ENCODE measurements at places on chromosomes 13 and 19.

- no peak for DNase-seq
Measured at GRCh38 chr13:75226733-75227435, 255.1 kb downstream of the TBC1D4 start.

DNA sequence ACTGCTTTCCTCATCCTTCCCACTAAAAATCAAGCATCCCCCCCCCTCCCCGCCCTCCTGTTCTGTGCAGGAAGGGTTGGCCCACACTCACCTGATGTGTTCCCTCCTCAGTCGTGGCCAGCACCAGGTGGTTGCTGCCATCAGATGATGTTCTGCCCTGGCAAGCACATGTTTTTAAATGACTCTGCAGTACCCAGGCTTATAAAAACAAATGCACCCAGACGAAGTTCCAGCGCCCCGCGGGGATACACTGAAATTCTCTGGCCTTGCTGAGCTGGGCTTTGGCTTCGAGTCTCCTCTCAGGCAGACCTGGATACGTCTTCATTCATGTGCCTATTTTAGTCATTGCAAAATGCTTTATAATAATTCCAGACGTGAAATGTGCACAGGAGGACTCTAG, 316.3 kb downstream of the DLEU7 start:
- no peak for DNase-seq

DNA sequence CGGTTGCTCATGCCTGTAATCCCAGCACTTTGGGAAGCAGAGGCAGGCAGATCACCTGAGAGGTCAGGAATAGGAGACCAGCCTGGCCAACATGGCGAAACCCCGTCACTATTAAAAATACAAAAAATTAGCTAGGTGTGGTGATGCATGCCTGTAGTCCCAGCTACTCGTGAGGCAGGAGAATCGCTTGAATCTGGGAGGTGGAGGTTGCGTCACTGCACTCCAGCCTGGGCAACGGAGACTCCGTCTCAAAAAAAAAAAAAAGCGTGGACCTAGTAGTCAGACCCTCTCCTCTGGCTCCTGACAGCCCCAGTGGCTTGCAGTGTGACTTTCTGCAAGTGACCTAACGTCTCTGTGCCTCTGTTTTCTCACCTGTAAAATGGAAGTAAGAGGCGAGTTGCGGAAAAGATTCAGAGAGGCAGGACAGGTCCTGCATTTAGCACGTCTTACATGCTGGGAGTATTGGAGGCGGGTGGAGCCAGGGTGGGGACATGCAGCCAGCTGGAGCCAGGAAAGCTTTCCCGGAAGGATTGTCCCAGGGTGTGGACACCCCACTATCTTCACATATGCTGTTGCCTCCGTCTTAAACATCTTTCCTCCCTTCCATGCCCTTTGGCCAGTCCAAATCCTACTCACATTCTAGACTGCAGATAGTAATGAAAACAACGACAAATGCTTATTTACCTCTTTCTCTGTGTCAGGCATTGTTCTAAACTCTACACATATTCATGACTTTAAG, 2.9 kb downstream of the TUBB4A start:
- no peak for DNase-seq

DNA sequence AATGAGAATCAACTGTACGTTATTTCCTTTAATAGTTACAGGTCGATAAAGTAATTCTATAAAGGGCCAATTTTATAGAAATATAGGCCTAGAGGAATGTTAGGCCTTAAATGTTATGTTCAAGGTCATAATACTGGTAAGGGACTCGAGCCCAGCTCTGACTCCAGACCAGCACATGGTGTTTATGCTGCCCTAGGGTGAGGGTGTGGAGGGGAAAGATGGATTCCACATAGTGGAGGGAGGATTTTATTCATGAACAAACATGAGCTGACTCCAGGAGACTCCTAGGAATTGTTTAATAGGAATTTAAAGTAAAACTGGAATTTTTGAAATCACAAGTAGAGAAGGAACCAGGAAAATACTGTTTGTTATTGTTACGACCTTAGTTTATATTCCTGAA, 139.9 kb downstream of the LACC1 start:
- DNase-seq, result no peak
